Endothelial cell (in vitro differentiated cells): ENCODE measurements at places on chromosomes 7 and 10. TPM values are rescaled to one million over a fixed set of nuclear protein-coding genes. Genes with fewer than 3 reads are reported as not detected.

- DNase-seq, result no peak
Observed at GRCh38 chr7:122291189-122291588, 13.4 kb downstream of the FEZF1 start.

DNA sequence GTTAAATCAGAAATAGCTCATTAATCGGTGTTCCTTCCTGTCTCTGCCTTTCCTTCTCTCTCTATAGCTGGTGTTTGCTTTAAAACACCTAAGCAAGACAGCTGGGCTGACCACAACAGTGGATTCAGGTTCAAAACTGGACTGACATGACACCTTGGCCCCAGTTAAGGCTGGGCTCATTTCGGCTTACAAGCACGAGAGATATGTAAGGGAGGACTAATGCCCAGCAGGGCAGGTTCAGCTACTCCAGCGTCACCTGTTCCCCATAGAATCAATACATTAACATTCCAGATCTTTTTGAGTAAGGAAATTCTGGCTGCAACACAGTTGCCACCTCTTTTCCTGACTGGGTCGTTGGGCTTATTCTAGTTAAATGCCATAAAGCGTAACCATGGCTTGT, 323.0 kb upstream of the AOAH start:
- no peak for DNase-seq

Gene ERVW-1
- not detected for total RNA-seq

- no peak for DNase-seq
Observed at GRCh38 chr7:100565133-100565571, 8.5 kb downstream of the SAP25 start.

Gene ST7
- 44.1 TPM for total RNA-seq

DNA sequence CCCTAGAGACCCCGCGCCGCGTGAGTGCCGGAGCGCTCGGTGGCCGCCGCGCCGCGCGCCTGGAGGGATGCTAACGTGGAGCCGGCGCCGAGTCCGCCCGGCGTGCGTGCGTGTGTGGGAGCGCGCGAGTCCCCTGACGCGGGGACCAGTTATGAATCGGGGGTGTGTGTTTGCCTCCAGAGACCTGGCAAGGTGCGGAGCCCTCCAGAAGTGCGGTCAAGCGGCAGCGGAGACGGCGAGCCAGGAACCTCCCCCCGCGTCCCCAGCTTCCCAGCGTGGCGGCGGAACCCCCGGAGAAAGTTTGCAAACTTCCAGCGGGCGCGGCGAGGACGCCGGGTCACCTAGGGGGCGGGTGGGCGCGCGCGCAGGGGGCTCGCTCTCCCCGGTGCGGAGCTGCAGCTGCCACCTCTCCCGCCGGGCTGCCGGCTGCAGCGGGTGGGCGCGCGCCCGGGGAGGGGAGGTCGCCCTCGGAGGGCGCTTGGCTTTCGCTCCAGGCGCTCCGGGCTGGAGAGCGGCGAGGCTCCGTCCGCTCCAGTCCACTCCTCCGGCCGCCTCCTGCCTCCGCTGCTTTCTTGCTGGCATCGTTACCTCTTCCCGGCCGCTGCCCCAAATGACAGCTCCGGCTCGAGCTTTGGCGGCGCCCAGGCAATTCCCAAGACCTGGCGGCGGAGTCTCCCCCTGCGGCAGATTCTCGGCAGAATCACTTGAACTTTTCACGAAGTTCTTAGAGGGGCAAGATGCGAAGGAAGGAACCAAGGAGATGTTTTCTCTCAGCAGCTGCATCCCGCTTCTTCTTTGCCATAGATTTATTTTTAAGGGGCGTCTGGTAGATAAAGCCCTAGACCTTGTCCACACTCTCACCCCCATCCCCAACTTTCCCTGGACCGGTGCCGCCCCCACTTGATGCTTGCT, 2.3 kb upstream of the CREB5 start:
- peak; percentile 49 for DNase-seq

Gene MGMT
- 25.9 TPM for total RNA-seq

- DNase-seq, result no peak
Observed at GRCh38 chr10:8085251-8085650, 30.8 kb downstream of the GATA3 start.

- DNase-seq, result no peak
Observed at GRCh38 chr10:101446071-101446470, 92.1 kb downstream of the BTRC start.

Gene PPP1R9A
- total RNA-seq, result 22.2 TPM

DNA sequence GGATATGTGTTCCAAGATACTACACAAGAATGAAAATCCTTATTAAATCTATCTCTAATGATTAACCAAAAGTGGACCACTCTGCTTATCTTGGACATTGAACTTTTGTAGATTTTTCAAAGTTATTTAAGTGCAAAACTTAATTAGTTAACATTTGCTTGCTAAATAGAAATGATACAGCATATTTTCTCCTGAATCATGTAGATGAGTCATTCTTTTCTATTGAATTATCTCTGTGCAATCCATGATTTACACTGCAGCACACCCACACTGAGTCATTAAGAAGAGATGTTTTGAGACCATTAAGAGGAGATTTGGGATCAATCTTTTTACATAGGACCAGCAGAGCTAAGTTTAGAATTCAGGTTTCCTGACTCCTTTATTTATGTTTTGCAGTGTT, 6.6 kb upstream of the ABCC2 start:
- no peak for DNase-seq

Gene MRPS24
- total RNA-seq, result 51.8 TPM

DNA sequence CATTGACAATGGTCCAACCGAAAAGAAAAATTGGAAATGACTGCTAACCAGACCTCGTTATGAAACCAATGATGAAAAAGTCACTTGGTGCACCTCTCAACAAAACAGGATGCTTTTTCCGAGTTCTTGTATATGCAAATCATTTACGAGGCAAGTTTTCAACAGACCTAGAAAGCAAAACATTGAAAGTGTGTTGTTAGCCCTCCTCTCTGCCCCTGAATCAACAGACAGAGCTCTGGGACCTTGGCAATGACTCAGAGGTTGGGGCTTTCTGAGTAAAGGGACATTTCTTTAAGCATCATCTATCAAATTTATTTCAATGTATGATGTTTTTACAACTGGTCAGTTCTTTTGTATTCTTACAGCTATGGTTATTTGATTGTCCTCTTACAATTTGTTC, 16.3 kb upstream of the DKK1 start:
- DNase-seq, result no peak

Gene SMURF1
- total RNA-seq, result 32.5 TPM

Gene IFIT1
- 2.0 TPM for total RNA-seq

- no peak for DNase-seq
Observed at GRCh38 chr10:118286051-118286838, 55.9 kb downstream of the FAM204A start.

DNA sequence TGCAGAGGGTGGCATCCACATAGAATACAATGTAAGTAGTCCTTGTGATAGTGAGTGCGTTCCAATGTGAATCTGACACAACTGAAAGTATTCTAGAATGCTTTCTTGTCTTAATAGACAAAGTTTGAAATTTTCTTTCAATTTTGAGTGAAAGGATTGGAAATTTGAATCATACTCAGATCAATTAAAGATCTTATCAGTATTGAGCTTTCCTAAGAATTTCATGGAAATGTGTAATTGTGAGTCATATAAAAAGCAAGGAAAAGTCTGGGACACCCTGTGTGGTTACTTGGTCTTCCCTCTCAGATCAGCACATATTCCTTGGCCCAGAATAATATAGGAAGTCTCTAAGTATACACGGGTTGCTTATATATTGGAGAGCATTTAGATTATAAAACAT, 99.1 kb downstream of the MBL2 start:
- DNase-seq, result no peak

GRCh38 chr7:64849250-64849923, 53.7 kb upstream of the ZNF273 start:
- no peak for DNase-seq

- DNase-seq, result no peak
Observed at GRCh38 chr7:71560354-71560995, 428.5 kb downstream of the GALNT17 start.

DNA sequence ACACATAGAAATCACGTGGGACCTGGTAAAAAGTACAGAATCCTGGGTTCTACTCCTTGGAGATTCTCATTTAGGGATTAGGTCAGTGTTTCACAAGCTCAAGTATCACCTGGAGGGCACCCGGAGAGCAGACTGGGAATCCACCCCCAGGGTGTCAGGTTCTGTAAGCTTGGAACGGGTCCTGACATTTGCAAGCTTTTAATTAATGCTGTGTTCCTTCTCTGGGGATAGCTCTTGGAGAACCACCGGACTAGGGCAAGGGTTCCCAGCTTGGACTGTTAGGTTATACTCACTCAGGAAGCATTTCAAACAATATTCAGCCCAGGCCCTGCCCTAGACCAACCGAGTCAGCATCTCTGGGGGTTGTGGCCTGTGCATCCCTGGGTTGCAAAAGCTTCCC, 23.0 kb downstream of the TCF7L2 start:
- DNase-seq, result no peak

DNA sequence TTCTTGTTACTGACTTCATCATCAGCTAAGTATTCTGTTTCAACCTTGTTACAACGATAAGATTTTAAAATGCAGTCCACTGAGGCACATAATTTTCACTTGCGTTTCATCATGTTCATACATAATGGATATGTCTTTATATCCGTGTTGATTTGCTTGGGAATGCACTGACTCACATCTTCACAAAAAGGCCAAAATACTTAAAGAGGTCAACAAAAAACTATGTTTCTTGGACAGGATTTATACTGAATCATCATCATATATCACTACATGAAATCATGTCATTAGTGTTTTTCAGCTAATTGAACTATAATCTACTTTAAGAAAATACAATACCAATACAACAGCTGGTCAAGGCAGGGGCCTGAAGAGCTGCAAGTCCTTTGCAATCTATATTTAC, 324.5 kb upstream of the KLF6 start:
- no peak for DNase-seq

DNA sequence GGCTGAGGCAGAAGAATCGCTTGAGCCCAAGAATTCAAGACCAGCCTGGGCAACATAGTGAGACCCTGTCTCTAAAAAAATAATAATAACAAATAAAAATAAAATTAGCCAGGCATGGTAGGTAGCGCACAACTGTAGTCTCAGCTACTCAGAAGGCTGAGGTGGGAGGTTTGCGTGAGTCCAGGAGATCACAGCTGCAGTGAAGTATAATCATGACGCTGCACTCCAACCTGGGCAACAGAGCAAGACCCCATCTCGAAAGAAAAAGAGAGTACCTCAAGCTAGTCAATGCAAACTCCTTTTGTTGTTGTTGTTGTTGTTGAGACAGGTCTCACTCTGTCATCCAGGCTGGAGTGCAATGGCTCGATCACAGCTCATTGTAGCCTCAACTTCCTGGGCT, 34.0 kb upstream of the NFE2L3 start:
- DNase-seq, result no peak

DNA sequence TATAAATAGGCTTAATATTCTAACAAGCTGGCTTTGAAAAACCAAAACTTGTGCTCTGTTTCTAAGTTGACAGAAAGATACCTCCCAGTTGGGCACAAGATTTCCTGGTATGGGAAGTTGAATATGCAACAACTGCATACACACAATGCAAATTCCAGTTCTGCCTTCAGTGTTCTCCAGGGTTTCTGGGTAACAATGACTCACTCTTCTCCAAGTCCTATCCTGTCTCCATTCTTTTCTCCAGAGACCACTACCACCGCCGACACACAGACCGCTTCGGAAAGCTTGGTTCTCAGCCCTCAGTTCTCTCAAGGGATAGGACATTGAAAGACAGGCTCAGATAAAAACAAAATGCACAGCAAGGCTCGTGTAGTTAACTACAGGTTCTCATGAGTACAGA, 12.2 kb downstream of the PDE1C start:
- no peak for DNase-seq

DNA sequence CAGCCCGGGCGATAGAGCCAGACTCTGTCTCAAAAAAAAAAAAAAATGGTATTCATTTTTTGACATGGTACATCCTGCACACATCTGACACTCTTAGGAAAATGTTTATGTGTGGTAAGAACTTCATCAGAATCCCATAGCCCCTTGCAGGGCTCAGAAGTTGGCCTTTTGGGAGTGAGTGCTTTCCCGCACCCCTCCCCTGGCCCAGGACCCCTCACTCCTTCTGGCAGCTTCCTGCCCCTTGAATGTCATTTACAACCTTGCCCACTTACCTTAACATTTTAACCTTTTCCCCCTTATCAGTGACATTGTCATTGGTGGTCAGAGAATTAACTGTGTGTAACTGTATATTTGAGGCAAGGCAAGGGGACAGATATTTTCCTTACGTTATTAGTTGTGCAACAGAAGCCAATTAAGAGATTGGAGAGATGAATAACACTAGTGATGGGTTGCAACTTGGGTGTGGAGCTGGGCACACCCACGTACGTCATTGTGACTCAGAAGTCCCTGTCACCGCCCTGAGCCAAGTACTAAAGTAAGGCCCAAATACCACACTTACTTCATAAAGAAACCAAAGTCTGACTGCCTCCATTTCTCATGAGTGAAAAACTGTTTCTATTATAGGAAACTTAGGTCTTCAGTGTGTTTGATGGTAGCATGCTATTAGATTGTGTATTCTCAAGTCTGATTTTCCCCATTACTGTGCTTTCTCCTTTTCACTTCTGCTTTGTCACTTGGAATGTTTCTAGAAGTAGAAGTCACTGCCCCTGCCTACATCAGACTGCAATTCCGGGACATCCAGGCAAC, 31.6 kb downstream of the OGDH start:
- DNase-seq, result no peak

Gene OR2F1
- total RNA-seq, result not detected

DNA sequence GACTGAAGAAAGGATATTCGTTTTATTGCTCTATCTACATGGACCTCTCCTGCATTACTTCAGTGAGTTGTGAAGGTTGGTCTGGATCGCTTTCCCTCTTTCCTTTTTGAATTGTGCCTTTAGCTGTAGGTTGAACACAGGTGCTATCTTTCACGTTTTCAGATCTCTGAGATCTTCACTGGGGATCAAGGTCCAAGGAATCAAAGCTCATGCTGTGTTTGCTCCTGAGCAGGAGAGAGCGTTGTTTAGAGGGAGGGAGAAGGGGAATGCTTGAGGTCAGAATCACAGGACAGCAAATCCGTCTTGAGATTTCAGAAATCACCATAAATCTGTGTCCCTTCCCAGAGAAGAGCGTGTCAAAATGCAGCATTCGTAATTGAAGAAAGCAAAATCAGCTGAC, 105.0 kb downstream of the INSYN2A start:
- DNase-seq, result no peak

GRCh38 chr7:99456288-99456687, 9.7 kb downstream of the ATP5MF start:
- DNase-seq, result no peak

GRCh38 chr10:5585517-5586206, 60.9 kb downstream of the CALML3 start:
- no peak for DNase-seq

Gene CHCHD3
- total RNA-seq, result 55.6 TPM
